ENCODE measurements at places on chromosomes 1 and 21. TPM values are rescaled to one million over a fixed set of nuclear protein-coding genes. Genes with fewer than 3 reads are reported as not detected.

The AKNAD1 gene
- total RNA-seq, result 5.3 TPM

The ISG15 gene
- total RNA-seq, result 11.0 TPM

DNA sequence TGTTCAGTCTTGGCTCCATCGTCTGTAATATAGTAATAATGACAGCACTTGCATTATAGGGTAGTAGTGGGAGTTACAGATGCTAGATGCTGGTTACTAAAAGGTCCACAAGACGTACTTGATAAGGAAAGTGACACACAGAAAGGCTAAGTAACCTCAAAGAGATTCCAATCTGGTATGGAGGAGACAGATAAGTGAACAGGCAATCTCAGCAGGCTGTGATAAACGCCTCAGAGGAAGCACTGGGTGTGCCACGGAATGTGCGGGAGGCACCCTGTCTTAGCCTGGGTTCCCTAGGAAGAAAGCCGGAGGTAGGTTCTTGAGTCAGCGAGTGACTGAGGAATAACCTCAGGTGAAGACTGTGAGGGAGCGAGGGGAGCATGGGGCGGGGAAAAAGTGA lies 4.6 kb upstream of the CTPS1 start:
- no peak for DNase-seq

DNA sequence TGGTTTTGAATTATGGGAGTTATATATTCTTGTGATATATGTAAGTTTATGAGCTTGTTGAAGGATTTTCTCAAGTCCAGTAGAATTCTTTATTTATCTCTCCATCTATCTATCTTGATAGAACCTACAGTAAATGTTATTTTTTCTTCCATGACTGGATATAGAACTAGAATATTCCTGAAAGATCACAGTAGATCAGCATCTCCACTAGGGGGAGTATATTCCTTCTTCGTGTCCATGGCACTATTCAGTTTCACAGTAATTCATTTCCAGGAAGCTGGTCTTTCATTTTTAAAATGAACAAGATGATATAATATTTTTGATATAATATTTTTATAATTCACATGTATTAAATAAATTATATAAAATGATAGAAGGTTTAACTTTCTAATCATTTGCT lies 18.8 kb downstream of the TMPRSS15 start:
- DNase-seq, result no peak

DNA sequence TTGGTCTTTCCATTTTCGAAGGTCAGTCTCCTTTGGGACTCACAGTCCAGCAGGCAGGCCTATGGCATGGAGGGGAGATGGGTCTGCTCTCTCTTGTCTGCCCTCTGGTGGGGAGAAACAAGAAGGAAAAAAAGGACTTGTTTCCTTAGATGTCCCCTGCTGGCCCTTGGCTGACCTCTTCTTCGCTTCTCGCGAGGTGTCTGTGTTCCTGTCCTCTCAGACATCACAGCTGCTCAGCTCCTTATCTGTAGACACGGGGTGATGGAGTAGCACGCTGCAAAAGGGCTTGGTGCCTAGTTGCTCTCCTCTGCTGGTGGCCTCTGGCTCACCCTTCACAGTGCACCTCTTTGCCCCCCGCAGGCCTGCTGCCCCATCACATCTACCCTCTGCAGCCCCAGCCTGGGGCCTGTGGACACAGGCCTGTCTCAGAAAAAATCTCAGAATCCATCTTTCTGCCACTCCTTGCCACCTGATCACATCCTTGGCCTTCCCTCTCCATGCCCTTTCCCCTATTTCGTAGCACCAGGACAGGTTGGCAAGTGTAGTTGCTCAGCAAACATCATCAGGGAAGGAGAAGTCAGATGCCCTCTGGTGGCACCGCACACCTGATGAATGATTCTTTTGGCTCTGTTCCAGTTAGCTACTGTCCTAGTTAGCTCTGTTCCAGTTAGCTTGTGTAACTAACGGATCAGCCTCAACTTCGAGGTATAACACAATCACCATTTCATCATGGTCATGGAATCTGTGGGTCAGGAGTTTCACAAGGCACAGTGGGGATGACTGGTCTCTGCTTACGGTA lies 18.7 kb upstream of the AK2 start:
- peak; percentile 55 for DNase-seq

GRCh38 chr1:46687093-46687659 lies 15.5 kb downstream of the TEX38 start:
- no peak for DNase-seq

GRCh38 chr1:209367061-209367772 lies 216.3 kb upstream of the CAMK1G start:
- DNase-seq, result no peak

DNA sequence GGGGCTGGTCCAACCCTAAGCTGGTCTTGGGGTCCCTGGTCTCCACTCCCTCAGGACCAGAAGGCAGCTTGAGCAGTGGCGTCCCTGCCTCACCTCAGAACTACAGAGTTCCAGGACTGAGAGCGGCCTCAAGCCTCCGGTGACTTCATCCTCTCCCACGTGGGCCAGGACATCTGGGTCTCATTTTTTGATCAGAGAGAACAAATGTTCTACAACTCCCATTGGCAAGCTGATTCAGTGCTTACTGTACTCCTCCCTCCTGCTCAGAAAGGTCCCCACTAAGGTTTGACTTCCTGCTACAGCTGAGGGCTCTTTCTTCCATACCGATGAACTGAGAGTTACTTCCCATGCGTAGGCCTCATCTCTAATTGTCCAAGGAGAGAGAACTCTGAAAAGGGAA lies 78.5 kb downstream of the PLXNA2 start:
- DNase-seq, result no peak

DNA sequence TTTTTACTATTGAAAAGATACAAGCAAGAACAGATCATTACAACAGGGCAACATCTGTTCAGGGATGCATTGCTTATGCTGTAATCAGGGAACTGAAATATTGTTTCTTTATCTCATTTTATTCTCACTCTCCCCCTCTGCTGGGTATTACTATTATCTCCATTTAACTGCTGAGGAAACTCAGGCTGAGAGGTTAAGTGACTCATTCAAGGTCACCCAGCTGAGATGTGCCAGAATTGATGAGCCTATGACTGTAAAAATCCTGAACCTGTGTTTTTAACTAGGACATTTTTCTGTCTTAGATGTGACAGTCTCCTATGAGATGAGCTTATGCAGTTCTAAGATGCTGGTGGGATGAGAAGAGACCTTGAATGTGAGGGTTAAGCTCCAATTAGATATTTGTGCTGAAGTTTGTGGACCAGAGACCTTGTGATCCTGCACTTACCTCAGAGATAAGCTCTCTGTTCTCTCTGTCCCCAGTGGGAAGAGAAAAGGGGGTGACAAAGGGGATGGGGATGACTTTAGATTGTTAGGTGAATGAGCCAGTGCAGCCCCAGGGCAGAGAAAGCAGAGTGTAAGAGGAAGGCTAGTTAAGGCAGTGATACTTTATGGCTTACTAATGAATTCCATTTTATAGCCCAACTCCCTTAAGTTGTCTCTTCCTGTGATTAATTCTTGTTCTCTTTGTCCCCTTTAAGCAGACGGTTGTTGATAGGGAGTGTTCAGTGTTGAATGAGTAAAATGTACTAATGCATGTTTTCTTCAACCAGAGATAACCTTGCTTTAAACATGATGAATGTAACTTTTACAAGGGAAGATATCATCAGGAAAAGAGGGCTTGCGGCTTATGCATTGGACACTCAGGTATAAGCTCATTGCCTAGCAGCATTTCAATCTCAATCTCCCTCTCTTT lies 111.4 kb downstream of the HLX start:
- DNase-seq, result no peak

GRCh38 chr1:16441282-16441665 lies 750 bp downstream of the NECAP2 start:
- DNase-seq, result no peak

- DNase-seq, result no peak
Observed at GRCh38 chr1:118963138-118963455, 25.0 kb downstream of the TBX15 start.

GRCh38 chr1:95097426-95097825 lies 19.7 kb upstream of the TLCD4 start:
- DNase-seq, result no peak

GRCh38 chr1:109912214-109912861 lies 1.7 kb downstream of the CSF1 start:
- no peak for DNase-seq
